ENCODE measurements at places on chromosomes 7 and 10. TPM values are rescaled to one million over a fixed set of nuclear protein-coding genes. Genes with fewer than 3 reads are reported as not detected.

- DNase-seq: no peak
These were observed 70.6 kb downstream of the MET start for GRCh38 chr7:116742641-116743040.

DNA sequence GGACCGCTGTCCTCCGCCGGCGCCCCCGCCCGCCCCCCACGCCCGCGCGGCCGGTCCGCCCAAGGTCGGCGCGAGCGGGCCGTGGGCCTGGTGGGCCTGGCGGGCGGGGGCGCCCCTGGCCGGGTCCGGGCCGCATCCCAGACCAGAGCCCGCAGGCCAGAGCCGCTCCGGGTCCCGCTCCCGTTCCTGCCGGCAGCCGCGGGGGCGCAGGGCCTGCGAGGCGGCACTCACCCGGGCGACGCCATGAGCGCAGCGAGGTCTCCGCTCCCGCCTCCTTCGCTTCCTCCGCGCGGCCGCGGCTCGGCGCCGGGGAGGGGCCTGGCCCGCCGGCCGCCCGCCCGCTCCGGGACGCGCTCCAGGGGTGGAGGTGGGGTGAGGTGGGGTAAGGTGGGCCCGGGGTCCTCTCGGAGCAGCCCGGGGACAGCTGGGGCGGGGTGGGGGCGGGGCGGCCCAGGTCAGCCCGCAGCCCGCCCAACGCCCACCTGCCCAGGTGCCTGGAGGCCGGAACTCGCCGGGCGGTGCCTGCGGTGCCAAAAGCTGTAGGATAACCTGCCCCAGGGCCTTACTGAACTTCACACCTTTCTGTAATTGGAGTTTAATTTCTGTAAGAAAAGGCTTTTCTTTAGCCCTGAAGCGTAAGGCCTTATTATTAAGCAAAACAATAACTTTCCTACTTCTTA lies at the start of gene URGCP:
TSS of gene URGCP (minus strand) at position 266 of the 680 bp plus-strand sequence. CDS start at position 245, 21 bp downstream.
- DNase-seq: no peak

DNA sequence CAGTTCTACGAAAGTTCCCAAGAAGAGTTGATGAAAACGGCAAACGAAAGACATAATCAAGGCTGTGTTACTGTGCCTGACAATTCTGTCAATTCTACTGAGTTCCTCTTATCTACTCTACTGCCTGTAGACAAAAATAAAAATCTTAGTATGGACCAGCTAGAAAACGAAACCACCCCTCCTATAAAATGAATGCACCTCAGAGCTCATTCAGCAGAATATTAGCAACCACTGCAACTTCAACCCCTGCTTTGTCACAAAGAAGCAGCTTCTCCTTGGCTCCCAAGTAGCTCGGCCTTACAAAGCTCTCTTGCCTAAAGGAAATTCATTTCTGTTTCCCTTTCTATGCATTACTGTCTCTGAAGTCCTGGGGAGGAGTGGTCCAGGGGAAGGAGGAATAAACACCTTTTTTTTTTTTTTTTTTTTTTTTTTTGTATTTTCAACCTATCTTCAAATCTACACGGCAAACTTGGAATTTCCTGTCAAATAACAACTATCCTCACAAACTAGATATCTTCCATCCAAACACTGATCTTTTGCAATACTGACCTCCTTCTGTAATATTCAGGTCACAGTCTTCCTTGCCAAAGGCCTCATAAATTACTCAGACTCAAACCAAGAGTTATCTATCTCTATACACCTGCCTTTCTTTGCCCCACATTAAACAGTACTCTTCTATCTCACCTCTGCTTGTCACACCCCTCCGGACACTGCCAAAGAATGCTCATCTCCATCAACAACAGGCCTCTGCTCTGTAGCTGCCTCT lies 74.3 kb downstream of the GLI3 start:
- no peak for DNase-seq

DNA sequence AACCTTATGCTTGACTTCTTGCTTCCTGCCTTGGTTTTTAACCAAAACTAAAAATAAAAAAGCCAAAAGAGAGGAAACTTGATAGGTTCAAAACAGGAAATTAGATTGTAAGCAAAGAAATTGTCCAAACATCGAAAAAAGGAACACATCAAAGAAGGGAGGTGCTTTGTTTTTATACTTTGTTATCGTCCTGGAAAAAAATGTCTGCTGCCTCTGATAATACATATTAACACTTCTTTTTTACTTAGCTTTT lies 286.6 kb upstream of the C7orf33 start:
- DNase-seq: no peak

The FAM25G gene
- total RNA-seq: not detected

The EFCAB10 gene
- total RNA-seq: not detected
